ENCODE measurements at places on chromosomes 1 and 21.

DNA sequence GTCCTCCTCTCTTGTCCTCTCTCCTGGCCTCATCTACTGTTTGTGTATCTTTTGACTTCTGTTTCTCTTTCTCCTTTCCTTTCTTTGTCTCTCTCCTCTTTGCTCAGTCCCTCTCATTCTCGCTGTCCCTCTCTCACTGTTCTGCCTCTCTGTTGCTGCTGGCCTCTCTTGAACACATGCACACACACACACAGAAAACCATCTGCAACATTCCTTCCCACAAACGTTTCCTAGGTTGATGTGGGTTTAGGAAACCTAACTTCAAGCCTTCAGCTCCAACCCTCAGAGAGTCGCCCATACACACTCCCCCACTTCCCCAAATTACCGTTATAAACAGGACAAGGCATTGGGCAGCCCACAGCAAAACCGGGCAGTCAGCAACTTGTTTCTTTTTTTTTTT lies 10.9 kb upstream of the SSBP3 start:
- DNase-seq = no peak

- DNase-seq = no peak
These were observed 14.7 kb downstream of the NAV1 start for GRCh38 chr1:201553496-201554189.

- DNase-seq = no peak
These were observed 5.1 kb downstream of the KCNJ15 start for GRCh38 chr21:38261851-38262250.

- no peak for DNase-seq
These were observed 8.1 kb upstream of the XPR1 start for GRCh38 chr1:180623579-180624347.

GRCh38 chr1:199878823-199879222 lies 148.7 kb upstream of the NR5A2 start:
- no peak for DNase-seq

DNA sequence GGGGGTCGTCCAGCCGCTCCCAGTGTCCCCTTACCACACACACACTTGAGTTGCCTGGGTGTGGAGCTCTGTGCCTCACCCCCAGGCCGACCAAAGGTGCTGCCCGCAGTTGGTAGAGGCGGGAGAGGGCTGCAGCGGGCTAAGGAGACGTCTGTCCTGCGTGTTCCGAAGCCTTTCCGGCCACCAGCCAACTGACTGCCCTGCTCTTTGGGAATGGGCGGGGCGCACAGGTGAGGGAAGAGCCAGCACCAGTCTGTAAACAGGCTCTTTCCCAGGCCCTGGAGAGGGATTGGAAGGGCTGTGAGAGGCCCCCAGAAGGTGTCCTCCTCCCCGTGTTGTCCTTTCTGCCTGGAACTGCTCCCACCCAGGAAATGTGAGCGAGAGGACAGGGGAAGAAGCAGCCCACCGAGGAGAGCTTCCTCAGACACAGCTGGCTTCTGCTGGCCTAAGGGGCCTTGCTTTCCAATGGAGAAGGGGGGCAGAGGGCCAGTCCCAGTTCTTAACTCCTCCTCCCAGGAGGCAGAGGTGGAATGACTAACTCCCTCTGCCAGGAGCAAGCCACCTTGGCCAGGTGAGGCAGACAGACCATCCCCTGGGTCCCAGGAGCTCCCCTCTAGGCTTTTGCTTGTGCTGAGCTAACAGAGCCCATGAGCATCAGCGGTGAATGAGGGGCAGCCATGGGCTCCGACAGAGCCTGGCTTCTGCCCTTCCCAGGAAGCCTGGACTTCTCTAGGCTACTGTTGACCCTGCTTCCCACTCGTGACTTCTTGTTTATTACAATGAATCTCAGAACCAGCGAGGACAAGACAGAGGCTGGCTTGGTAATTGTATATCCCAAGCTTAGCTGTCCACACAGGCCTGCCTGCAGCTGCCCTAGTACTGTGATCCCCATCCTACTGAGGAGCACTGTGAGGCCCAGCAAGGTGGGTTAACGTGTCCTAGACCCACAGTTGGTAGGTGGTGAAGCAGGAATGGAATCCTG lies 158.1 kb upstream of the COA6 start:
- DNase-seq = no peak

DNA sequence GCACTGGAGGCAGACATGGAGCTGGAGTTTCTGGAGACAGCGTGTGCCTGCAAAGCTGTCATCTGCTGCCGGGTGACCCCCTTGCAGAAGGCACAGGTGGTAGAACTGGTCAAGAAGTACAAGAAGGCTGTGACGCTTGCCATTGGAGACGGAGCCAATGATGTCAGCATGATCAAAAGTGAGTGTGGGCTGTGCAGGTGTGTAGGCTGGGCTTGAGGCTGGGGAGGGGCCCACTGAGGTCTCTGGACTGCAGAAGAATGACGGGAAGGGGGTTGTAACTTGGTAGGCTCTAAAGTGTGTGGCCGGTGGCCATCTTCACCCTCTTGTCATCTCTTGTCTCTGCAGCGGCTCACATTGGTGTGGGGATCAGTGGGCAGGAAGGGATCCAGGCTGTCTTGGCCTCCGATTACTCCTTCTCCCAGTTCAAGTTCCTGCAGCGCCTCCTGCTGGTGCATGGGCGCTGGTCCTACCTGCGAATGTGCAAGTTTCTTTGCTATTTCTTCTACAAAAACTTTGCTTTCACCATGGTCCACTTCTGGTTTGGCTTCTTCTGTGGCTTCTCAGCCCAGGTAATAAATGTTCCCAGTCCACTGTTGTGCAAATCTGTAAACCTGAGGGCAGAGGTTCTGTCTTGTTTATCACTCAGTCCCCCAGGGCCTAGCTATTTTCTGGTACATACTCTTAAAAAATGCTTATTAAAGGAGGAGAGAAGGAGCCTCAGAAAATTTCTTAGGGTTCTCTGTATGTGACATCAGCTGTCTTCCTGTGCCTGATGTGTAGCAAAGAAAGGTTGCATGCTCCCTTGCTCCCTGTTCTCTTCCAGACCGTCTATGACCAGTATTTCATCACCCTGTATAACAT lies 19.9 kb downstream of the ATP8B2 start:
- no peak for DNase-seq

DNA sequence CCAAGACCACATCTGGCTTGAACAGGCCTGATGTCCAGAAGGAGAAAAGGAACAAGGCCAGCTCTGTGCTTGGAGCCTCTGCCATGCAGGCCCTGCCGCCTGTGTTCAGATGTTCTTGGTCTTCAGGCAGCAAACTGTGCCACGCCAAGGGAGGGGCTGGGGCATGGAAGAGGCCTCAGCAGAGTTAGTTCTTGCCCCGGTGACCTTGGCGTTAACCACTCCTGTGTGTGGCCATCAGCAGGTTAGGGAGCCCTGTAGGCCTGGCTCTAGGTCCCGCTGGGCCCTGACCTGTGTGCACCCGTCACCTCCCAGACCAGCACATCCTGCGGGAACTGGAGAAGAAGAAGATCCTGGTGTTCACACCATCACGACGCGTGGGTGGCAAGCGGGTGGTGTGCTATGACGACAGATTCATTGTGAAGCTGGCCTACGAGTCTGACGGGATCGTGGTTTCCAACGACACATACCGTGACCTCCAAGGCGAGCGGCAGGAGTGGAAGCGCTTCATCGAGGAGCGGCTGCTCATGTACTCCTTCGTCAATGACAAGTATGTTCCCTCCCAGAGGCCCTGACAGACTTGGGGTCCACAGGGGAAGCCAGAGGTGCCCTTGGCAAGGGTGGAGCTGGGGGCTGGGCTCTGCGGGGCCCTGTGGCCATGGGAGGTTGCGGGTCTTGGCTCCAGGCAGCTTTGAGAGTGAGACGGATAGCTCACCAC lies 7.1 kb downstream of the ZC3H12A start:
- no peak for DNase-seq

DNA sequence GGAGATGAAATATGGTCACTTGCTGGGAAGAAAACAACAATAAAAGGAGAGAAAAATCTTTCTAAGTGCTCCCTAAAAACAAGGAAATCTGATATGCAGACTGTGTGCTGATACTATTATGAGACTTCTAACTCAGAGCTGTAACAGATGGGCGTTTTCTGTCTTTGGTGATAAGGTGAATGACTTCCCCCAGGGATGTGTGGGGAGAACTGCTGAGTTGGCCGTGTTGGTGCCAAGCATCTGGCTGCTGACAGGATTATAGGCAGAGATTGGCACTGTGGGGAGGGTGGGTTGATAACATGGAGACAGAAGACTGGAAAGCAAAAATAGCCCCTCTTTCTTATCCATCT lies 438.5 kb upstream of the PLXNA2 start:
- no peak for DNase-seq

DNA sequence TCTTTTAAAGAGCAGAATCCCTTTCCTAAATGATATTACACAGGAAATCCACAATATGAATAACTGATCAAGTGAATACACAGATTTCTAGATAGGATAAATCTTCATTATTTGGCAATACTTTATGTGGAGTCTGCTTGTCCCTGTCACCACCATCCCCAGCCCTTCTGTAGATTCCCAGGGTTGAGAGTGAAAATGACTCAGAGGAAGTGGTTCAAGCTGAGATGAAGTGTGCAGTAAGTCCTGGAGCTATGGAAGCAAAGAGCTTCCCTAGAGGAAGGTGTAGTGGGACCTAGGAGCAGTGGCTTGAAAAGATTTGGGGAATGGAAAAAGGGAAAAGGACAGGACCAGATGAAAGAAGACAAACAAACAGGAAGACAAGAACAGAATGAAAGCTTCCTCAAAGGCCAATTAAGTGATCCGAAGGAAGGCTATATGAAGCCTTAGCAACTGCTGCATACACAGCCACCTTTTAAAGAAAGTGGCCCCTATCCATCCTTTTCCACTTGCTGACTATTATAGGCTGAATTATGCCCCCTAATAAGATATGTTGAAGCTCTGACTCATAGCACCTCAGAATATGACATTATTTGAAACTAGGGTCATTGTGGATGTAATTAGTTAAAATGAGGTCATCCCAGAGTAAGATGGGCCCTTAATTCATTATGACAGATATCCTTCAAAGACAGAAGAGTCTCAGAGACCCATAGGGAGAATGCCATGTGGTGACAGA lies 96.5 kb upstream of the CAMK1G start:
- DNase-seq = no peak

DNA sequence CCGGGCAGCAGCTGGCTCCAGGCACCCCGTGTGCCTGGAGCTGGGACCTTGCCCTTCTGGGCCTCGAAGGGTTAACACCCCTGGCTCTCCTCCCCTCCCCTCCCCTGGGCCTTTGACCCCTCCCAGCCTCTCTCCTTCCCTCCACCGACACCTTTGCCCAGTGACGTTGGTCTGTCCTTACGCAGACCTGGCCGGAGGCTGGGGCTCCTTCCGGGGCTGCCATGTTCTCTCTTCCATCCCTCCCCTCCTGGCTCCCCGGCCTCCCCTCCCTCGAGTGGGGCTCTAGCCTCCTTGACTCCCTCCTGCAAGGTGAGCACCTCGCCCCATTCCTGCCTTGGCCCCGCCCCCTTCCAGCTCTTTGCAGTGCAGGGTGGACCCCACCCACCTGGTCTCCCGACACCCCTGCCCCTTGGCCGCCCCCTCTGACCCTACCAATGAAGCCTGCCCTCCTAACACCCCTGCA lies at the start of gene TMEM82:
TSS of gene TMEM82 (plus strand) at position 161 of the 463 bp plus-strand sequence. CDS start at position 222, 61 bp downstream.
- DNase-seq = no peak
